Body of pancreas (tissue), 4 donors: ENCODE measurements at places on chromosomes 4 and X. TPM values are rescaled to one million over a fixed set of nuclear protein-coding genes. Genes with fewer than 3 reads are reported as not detected.

KIF4A gene
- not detected for total RNA-seq

TNMD gene
- total RNA-seq, result not detected

DCX gene
- total RNA-seq, result not detected

CENPVL1 gene
- not detected for total RNA-seq

CRLF2 gene
- not detected for total RNA-seq

ZFP92 gene
- 0.33 TPM for total RNA-seq

EMCN gene
- 6.6 TPM for total RNA-seq

TAF9B gene
- 11.7 TPM for total RNA-seq

FRAS1 gene
- total RNA-seq, result 22.6 TPM

PPP1R2C gene
- not detected for total RNA-seq

GRPEL1 gene
- total RNA-seq, result 6.6 TPM

OCIAD2 gene
- 3.0 TPM for total RNA-seq

FGA gene
- 1.0 TPM for total RNA-seq
